ENCODE measurements at places on chromosomes 12 and 14.

- DNase-seq, result no peak
These were observed 5.0 kb upstream of the NPAS3 start for GRCh38 chr14:32933629-32934072.

DNA sequence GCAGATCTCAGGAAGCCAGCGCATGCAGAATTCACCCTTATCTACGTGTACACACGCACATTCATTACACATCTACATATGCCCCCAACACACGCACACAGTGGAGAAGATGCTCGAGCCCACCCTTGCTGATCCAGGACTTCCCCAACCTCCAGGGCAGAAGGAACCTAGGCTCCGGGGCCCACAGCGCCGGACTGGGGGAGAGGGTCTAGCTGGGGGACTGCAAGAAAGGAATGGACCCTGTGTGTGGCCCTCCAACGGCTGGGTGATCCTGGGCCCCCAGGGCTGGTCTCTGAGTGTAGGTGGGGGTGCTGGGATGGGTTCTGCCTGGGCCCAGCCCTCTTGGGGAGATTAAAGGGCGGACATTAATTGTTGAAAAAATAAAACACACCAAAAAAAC, 128.1 kb upstream of the C14orf180 start:
- DNase-seq, result no peak

DNA sequence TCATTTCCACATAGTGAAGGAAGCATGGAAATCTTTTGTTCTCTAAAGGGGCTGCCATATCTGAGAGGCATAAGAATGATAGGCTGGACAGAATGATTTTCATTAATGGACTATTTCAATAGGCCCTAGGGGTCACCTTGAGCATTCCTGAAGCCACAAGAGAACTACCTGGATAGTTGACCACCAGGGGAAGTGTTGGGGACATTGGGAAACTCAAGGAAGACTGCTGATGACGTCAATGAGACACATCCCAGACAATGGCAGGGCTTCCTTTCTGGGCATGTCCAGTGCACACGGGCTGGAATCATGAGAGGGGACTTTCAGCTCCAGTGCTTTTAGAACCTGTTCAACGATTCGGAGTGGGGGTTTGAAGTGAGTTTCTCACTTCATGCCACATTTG, 48.8 kb upstream of the CHST11 start:
- DNase-seq, result no peak

- no peak for DNase-seq
These were observed 6.9 kb downstream of the FLRT2 start for GRCh38 chr14:85536833-85537190.

GRCh38 chr12:64088431-64089349, 133.4 kb downstream of the KICS2 start:
- DNase-seq, result no peak

GRCh38 chr14:65226824-65227604, 124.7 kb upstream of the MAX start:
- no peak for DNase-seq

DNA sequence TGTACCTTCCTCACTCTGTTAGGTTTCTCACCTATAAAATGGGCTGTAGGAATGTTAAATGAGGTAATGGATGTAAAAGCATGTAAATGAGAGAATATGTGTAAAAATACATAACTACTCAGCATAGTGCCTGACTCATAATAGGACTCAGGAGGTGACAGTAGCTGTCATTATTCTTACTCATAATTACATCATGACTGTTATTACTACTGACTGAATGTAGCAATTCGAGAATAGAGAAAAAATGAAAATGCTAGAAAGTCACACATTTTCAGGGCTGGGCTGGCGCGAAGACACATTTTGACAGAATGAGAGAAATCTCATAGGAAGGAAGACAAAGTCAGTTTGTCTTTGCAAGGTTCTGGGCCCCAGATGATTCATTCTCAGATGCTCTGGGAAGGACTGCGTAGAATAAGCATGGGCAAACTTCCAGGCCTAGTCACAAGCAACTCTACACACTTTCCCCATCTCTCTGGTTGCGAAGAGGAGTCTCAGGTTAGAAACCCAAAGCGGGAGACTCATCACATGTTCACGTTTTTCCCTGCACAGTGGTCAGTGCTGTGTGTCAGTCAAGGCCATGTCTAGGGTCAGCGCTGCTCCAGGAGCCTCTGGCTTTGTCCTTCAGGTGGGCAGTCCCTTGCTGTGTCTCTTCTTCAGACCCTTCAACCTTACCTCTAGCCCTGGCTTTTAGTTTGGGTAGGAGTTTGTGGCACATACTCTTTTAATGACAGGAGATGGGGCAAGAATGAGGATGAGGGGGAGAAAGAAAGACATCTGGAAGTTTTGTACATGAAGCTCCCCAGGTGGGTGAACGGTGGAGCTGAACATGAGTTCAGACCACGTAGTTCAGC, 8.4 kb downstream of the GPRC5A start:
- DNase-seq, result no peak

DNA sequence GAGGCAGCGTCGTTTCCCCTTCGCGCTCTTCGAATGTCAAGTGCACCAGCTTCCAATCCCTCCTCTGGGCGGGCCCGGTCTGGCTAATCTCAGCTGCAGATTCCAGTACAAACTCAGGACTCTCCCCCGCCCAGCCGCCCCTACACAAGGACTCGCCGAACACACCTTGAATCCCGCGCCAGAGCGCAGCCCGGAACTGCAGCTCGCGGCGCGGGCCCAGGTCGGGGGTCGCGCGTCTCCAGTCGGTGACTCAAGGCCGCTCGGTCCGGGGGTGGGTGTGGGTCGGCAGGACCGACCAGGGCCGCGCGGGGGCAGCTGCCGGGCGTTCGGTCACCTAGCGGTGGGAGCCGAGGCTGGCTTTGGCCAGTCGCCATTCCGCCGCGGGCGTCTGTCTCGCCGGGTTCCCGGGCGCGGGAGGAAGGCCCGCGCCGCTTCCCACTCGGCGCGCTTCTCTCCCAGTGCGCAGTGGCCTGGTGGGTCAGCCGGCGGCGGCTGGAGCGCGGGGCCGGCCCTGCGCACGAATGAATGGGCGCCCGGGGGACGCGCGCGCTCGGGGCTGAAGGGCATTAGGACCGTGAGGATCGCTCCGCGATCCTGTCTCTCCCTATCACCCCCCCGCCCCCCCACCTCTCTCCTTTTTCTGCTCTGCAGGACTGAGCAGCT, at the start of gene GALNT16:
Gene GALNT16 (plus strand): TSS at position 632 of the 663 bp plus-strand sequence. CDS start 133 bp downstream, outside the sequence.
- DNase-seq, result no peak

- DNase-seq, result no peak
These were observed 217.3 kb downstream of the RBM19 start for GRCh38 chr12:113748707-113749432.

GRCh38 chr14:47744155-47744554, 68.8 kb upstream of the MDGA2 start:
- no peak for DNase-seq

DNA sequence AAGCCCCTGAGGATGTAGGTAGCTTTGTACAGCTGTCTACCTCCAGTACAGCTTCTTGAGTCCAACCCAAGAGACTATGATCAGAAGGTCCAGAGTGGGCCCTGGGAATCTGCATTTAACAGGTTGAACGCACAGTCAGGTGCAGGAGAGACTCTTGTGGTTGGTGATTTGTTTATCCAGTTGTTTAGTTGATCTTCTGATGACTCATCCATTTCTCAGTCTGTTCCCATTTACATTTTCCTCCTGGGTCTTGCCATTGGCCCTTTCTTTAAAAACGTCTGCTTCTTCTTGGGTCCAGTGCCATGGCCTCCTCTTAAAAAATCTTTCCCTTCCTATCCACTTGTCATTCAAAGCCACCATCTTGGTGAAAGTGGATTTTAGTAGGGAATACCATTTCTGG, 734.2 kb downstream of the MED13L start:
- no peak for DNase-seq

GRCh38 chr14:58724206-58724605, 86.4 kb downstream of the DACT1 start:
- DNase-seq, result no peak

DNA sequence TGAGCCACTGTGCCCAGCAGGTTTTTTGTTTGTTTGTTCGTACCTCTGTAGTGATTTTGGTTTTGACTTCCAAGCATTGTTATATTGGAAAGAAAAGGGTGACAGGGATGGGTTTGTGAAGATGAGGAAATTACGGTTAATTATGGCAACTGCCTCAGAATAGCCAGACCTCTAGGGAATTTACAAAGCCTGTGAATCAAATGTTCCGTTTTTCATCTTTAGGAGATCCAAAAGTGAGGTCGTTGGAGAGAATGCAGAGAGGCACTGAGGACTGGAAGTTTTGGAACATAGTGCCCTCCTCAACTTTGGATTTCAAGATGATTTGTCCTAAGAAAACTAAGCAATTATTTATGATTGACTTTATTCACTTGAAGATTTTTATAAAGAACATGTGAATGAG, 54.5 kb upstream of the EVL start:
- no peak for DNase-seq

DNA sequence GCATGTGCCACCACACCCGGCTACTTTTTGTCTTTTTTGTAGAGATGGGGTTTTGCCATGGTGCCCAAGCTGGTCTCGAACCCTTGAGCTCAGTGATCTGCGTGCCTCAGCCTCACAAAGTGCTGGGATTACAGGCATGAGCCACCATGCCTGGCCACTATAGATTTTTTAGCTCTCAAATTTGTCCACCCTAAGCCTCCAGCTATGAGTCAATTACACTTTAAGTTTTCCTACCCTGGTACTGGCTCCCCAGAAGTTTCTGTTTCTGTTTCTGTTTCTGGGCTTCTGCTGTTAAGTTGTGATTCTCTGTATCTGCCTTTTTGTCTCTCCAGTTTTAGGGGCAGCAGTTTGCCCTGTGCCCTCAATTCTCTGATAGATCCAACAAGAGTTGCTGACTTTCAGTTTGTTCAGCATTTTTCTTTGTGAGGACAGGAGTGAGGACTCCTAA, 4.4 kb upstream of the TINF2 start:
- no peak for DNase-seq

DNA sequence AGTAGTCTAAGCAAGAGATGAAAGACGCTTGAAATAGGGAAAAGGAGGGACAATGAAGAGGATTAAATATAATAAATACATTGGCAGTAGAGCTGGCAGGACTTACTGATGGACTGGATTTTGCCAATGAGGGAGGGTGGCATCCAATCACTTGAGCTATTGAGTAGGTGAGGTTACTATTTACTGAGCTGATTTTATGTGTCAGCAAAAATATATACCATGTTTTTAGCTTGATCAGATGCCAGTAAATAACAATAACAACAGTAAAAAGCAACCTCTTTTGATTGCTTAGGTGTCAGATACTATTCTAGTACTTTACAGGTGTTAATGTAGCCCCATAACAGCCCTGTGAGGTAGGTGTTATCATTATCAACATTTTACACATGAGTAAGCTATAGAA, 187.5 kb upstream of the LMNTD1 start:
- no peak for DNase-seq

DNA sequence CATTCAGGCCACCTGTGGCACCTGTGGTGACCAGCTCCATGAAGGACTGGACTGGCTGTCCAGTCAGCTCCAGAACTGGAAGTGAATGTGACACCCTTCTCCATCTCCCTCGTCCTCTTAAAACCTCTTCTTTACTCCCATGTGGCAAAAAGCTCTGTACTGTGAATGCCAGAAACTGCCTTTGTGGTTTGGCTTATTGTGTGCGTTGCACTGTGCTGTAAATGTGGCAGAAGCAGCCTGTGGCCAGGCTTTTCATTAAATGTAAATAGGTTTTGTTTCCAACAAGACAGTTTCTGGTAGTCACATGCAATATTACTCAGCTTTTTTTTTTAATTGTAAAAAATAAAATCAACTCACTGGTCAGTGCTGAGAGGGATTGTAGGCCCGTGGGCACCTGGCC, 453.7 kb downstream of the ATP23 start:
- DNase-seq, result no peak

DNA sequence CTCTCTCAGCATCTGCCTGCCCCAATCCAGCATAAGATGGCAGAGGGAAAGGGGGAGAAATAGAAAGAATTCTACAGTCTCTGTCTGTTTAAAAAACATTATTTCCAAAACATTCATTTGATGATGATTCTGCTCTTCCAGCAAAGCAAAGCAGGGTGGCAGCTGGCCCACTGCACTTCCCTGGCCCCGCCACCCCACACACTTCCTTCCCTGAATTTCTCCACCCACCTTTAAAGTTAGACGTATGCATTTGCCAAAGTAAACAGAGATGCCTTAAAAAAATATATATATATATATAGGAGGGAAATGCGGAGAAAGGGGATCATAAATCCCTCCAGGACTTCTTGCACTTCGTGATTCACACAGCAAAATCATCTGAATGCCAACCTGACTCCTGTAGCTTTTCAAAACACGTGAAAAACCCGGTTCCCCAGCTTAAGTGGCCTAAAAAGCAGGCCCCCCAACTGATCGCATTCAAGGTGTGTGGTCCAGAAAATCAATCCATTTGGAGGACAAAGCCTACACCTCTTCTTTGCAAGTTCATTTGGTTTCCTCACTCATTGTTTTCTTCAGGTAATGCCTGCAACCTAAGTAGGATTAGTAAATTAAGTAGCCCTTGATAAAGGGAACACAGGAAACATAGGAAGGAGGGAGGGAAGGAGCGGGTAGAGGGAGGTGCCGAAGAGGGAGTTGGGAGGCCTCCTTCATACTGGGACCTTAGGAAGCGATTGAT, 68.8 kb downstream of the LLPH start:
- DNase-seq, result no peak

DNA sequence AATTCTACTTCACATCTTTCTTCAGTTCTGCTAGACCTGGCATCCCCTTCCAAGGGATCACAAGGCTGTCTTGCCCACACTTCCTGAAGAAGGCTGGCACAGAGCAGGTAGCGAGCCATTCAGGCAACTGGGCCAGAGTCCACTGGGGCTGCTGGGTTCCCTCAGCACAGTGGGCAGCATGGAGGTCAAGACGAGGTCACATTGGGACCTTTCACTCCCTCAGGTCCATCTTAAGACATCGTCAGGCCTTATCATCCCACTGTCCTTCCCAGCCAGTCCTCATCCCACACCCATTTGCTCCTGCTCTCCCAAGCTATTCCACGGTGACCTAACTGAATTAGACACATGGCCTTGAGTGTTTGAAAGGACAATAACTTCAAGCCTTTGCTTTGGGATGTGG, 143.1 kb upstream of the HIF1A start:
- no peak for DNase-seq

DNA sequence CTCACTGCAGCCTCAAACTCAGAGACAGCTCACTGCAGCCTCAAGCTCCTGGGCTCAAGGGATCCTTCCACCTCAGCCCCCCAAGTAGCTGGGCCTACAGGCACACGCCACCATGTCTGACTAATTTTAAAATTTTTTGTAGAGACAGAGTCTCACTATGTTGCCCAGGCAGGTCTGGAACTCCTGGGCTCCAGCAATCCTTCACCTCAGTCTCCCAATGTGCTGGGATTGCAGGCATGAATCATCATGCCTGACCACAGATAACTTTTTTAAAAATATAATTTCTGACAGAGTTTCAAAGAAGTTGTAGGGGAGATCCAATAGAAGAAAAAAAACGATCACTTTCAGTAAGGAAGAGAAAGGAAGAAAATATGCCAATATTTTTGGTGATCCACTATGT, 189.7 kb upstream of the CDKN3 start:
- no peak for DNase-seq

DNA sequence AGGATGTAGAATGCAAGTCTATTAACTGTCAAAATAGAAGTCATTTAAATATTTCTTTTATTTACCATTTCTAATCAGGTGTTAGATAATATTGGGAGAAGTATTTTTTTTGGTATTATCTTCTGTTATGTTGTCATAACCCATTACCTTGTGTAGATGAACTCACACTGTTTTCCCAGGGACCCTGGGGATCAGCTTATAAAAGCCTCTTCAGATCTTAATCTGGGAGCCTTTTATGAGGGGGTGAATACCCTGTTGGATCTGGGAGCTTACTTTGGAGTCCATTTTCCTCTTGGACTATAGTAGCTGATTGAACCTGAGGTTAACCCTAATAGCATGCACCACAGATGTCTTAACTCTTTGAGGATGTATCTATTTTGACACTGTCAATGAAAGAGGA, 176.3 kb upstream of the ATP2B1 start:
- DNase-seq, result no peak

All from stimulated activated CD8-positive, alpha-beta memory T cell treated with anti-CD3 and anti-CD28 coated beads, Interleukin-4, amount 100 ng/mL, for 1 hour (primary cell).